ENCODE measurements at places on chromosomes 3 and 15.

DNA sequence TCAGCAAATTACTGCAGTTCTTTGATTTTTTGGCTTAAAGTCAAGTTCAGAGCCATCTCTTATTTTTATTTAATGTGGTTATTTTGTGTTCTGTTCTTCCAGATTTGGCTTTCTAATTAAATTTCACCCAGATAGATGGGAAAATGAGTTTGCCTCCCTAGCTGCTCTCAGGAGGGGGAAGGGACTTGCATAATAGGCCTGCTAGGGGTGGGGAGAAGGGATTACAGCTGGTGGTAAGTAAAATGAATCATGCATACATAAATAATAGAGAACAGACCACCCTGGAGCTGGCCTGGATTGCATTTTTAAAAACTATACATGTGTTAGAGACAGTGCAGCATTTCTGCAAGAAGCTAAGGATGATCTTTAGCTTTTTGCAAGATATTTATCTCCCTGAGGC lies 3.9 kb upstream of the PXYLP1 start:
- peak; percentile 52 for DNase-seq

- no peak for DNase-seq
Measured at GRCh38 chr3:133905376-133905775, 9.7 kb upstream of the RAB6B start.

DNA sequence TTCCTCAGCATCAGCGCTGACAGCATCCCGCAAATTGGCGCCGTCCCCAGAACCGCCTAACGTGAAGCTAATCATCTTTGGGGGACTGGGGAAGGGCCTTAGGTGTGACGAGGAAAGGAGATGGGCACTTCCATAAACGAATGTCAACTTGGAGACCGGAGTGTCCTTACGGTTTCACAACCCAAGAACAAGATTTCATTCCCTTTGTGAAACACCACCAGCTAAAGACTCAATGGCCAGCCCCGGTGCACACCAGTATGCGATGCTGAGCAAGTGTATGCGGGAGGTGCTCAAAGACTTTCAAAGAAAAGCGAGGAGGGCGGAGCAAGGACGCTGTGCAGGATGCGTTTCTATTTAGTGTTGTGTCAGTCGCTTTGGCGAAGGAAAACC lies 759 bp upstream of the TTBK2 start:
- DNase-seq: peak; percentile 20

- no peak for DNase-seq
Measured at GRCh38 chr15:92467245-92467644, 73.6 kb downstream of the ST8SIA2 start.
